ENCODE measurements at places on chromosomes 4 and X.

DNA sequence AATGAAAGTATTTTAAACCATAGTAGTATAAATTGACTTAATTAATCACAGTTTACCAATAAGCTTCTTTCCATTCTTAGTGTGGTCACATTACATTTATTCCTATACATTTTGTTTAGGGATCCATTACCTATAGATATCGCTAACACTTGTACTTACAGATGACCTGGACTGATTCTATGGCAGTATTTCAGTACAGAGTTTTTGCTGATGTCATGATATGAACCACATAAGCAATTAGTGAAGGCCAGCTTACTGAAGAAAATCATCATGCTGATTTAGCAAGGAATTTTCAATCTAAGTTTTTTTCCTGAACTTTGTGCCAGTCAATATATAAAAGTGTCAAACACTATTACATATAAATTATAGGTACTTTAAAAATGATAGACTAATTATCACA, 113.4 kb upstream of the HPGD start:
- DNase-seq = no peak

DNA sequence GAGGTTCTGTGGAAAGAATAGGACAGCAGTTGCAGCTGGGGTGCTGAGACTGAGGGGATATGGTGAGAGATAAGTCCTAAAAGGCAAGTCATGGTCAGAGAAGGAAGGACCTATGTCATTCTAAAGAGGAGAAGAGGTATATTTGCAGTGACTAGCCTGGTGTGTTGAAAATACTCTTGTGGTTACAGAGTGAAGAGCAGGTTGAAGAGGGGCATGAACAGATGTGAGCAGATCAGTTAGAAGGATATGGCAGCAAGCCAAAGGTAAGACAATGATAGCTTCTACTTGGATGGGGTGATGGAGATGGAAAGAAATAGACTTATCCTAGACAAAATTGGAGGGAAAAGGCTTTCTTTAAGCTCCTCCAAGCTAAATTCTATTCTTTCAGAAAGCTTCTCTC, 469.8 kb upstream of the CPEB2 start:
- DNase-seq = no peak

DNA sequence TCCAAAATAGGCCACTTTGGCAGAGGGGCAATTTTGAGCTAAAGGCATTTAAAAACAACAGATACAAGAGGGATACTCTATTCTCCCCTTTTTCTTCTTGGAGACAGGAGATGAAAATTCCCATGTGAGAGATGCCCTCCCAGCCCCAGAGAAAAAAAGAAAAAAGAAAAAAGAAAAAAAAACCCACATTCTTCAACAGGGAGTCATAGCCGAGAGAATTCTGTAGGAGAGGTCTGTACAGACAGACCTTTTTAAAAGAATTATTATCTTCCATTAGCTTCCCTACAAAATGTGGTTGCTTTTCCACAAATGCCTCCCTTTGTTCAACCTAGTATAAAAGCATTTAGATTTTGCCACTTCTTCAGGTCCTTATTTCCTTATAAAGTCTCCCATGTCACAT, 89.9 kb downstream of the SPCS3 start:
- no peak for DNase-seq

DNA sequence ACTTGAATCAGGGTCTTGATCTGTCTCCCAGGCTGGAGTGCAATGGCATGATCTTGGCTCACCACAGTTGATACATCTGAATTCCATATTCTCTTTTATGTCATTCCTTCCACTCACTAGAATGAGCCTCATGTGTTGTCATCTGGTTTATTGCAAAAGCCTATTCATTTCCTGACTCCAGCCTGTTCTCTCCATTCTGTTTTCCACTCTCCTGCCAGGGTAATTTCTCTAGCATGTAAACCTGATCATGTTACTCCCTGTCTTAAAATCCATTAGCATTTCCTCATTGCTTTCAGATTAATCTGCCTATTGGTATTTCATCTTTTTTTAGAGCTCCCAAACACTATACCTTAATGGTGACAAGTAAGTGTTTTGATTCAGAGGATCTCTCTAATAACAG, 4.3 kb upstream of the DDX60L start:
- no peak for DNase-seq

DNA sequence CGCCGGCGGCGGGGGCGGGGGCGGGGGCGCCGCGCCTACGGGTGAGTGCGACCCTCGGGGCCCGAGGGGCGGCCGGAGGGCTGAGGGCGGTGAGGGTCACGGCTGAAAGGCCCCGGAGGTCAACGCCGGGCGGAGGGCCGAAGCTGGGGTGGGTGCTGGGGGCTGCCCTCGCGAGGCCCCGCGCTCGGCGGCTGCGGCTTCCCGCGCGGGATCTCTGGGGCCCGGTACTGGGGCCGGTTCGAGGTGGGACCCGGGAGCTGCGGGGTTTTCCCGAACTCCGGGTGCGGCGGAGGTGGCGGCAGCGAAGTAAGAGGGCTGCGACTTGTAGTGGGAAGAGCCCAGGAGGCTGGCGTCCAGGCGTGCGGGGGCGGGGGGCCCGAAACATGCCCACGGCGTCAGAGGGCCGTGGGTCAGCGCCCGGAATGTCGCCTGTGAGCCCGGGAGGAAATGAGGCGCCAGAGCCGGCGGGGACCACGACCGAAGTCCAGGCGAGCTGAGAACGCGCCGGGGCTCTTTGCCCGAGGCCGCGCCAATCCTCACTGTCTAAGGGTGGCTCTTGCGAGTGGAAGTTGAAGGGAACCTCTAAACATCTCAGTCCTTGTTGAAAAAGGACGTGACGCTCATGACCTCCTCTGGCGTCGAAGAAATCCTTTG, 407 bp downstream of the IL13RA1 start:
- peak; percentile 86 for DNase-seq

DNA sequence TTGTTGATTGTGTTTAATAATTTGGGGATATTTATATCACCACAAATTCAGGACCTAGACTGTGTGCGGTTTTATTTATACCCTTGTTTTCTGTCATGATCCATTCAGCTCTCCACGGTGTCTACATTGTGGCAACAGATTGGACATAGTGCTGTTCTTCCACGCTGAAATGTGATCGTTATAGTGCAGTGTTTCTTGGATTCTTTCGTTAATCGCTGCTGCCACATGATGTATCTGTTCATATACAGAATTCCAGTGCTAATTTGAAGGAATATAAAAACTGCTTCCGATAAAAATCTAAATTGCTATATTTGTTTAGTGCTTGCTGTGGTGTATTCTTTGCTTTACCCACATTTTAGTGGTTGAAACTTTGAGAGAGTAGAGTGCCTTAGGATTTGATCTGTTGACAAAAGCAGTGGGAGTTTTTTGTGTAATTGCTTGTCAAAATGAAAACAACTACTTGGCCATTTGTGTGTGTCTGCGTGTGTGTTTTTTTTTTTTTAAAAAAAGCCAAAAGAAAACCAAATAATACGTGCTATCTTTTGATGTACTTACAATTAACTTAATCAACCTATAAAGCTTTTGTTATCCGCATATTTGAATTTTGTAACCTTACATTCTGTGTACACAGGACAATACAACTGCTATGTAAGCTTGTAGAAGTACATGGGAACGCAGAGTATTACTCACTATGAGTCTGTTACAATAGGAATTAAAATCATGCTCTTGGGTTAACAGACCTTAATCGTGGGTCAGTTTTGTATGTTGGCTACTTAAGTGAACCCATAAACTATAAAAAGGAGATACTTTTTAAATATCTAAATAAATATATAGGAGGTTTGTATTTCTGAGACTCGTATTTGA, 353.3 kb downstream of the ARHGAP24 start:
- DNase-seq = no peak

GRCh38 chr4:107736037-107736436, 16.0 kb upstream of the PAPSS1 start:
- DNase-seq = no peak

GRCh38 chr4:8296491-8296890, 26.9 kb downstream of the HTRA3 start:
- peak; percentile 8 for DNase-seq

- DNase-seq = no peak
These were observed 146.5 kb downstream of the RBM47 start for GRCh38 chr4:40482985-40483647.

DNA sequence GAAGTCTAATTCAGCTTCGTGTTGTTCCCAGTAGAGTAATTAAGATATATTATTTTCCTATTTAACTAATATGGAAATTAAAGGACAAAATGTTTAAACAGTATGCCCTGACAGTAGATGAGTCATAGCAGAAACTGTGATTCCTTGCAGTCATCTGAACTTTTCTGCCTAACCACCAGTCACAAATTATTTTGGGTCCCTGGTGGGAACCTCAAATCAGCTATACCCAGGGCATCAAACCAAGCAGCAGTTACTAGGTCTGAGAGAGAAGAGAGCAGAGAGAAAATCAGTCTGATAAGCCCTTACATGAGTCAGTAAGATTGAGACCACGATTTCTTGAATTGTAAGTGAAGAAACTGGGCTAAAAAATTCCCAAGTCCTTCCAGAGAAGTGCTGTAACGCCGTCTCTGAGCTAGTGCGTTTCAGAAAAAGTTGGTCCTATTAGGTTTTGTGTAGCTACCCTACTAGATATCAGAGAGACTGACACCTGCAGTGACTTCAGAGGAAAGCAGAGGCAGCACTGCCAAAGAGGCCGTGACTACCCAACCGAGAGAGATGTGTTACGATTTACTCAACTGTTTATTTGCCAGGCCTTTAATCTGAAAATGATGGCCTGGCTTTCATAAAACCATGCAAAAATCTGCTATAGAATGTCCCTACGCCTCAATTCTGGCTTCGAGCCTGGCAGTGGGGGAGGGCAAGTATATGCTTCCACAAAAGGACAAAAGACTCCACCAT, 21.7 kb upstream of the GPM6A start:
- DNase-seq = no peak
